Central memory CD4-positive, alpha-beta T cell (primary cell): ENCODE measurements at places on chromosomes 16 and 17.

GRCh38 chr16:67653128-67653788 is 6.8 kb downstream of the ACD start:
- DNase-seq: no peak

DNA sequence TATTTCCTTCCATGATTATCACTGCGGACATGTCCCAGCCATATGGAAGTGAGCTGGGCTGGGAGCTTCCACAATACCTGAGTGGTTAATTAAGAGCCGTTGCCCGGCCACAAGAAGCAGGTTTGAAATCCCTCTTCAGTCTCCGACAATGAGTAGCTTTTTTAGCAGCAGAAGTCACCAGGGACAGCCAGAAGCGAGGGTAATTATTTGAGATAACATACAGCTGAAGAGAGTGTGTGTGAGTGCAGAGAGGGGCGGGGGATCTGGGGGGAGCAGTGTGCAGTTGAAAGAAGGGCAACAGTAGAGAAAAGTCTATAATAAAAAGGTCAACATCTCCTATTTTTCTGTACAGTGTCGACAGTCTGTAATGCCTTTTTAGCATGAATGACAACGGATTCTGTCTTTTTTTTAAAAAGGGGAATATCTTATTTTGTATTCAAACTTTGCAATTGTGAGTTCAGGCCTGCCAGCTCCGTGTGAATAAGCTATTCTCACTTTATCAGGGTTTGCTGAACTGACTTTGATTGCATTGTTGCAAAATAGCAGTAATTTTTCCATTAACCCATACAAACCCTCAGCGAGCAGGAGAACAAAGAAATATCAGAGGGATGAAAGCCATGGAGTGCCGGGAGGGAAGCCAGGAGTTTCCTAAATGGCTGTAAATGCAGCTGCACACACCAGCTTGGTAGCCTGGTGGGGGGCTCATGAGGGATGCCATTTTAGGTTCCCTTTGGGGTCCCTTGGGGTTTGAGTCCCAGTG is 220.3 kb upstream of the IRX3 start:
- DNase-seq: no peak

DNA sequence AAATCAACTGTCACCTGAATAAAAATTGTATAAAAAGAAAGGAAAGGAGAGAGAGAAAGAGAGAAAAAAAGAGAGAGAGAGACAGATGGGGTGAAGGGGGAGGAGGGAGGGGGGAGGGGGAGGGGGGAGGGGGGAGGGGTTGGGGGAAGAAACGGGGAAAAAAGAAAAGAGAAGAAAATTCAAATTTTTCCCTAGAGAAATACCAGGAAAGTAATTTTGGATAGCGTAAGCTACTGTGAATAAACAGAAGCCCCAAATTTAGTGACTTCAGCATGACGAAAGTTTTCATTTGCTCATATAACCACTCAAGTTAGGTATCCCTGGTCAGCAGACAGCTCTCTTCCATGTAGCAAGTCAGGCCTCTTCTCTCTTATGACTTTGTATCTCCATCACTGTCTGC is 289.4 kb upstream of the MYOCD start:
- no peak for DNase-seq

DNA sequence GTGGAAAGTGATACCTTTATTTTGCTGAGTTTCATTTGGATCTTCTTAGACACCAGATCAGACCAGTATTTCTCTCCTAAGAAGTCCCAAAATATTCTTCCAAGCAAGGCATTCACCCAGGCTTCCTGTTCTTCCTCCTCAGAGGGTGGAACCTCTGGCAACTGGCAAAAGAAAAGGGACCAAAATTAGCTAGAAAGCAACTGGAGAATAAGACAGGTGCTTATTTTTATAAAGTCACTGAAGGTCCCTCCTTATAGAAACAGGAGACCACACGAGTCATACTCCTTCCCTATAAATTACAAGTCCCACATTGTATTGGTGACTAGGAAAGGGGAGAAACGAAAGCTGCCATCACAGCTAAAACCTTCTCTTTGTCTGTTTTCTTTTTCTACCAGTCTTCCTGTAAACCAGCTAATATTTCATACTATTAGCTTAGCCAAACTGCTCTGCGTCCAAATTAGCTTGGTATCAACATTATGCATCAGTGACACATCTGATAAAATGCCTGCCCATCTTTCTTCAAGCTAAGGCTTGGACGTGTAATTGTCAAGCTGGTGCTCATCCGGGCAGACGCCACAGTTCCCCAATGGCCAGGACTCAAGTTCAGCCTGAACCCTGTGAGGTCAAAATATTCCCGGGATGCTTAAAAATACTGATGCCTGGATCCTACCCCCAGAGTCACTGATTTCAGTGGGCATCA is 47.5 kb upstream of the ERN1 start:
- DNase-seq: no peak

GRCh38 chr17:59853168-59853918 is 39.4 kb downstream of the TUBD1 start:
- peak; percentile 60 for DNase-seq

DNA sequence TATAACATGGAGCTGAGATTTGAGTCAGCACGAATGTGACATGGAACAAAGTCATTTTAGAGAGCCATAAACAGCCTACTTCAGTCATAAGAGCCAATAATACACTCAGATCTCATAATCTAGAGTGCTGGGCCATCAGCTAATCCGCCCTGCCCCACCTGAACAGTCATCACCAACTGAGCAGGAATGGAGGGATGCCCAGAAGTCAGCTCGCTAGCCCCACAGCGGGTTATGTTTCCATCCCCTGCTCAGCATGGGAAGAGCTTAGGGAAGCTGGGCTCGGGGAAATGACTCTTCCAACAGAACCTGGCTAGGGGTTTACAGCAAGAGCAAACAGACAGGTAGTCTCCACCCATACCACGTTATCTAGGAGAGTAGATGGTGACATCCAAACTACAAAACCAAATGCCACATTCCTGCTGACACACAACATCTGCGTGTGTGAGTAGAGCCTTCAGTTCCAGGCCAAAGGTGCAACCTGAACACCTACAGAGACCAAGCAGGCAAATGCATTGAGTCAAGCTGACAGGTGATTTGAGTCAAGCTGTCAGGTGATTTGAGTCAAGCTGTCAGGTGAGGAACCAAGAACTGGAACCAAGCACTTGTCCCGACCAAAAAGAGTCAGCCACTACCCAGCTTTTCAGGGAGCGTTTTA is 2.0 kb downstream of the TMEM11 start:
- no peak for DNase-seq

DNA sequence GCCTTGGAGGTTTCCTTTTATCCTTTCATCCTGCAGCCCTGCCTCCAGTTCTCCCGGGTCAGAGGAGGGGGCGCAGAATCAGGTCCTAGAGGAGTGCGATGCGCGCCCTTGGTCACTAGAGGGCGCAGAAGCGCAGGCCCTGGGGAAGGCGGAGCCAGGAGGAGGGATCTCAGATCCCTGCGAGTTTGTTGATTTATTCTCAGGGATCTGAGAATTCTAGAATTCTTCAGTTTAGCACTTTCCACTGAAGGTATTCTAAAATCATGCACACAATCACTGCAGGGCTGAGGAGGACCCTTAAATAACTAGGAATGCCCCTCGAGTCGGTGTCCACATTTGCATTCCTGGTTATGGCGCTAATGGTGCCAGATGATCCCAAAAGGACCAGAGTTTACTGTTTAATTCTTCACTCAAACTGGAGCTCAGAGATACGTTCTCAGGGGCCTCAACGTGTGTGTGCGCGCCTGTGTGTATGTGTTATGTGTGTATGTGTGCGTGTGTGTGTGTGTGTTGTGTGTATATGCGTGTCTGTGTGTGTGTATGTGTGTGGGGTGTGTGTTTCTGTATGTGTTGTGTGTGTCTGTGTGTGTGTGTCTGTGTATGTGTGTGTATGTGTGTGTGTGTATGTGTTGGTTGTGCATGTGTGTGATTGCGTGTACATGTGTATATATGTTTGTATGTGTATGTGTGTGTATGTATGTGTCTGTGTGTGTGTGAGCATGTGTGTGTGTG is 6.9 kb upstream of the ELAC2 start:
- peak; percentile 57 for DNase-seq

DNA sequence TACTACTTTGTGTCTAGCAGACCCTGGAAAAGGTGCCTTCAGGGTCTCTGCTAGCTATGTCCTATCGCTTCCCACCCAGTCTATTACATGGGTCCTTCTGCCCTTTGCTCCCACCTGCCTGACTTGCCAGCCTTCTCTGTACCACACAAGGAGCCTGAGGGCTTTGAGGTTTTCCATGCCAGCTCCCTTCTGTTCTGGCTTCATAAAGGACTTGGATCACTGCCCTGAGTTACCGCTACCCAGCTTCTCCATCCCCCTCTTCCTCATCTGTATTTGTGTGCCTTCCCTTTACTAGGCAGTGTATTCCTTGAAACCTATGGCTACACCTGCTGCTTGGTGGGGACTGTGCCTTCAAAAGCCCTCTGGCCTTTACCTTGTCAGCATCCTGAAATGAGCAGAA is 19.6 kb upstream of the LLGL1 start:
- DNase-seq: no peak

DNA sequence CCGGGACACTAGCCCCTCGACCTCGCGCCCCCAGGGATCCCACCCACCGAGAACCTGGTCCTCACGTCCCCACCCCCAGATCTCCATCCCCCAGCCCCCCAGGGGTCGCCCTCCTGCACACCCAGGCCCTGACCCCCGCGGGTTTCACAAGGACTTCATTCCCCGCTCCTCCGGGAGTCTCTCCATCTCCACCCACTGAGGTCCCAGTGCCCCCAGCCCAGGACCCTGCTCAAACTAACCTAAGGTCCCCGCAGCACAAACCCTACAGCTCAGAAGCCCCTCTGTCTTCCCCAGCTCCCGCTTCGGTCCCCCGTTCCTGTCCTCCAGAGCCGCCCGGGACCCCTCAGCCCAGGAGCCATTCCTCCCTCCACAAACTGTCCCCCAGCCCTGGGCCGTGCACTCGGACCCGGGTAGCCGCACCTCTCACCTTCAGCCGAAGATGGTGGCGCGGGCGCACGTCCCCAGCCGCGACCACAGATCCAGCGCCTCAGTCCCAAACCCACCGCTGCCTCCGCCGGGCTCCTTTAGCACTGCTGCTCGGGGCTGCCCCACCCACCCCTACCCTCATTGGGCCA is at the start of gene MYH10:
MYH10 (minus strand) TSS at position 499 of the 575 bp plus-strand sequence. CDS start 7,479 bp downstream, outside the sequence.
- DNase-seq: no peak

DNA sequence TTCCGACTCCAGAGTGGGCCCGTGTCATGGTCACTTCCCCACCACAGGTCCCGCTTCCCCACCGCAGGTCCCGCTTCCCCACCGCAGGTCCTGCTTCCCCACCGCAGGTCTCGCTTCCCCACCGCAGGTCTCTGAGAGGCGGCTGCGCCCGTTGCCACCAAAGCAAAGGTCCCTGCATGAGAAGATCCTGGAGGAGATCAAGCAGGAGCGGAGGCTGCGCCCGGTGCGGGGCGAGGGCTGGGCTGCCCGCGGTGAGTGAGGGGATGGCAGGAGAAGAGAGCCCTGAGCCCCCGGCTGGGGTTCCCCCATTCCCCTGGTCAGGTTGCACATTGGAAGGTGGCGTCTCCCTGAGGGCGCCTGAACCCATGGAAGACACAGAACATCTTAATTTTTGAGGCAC is 17.4 kb upstream of the TCF25 start:
- DNase-seq: no peak

DNA sequence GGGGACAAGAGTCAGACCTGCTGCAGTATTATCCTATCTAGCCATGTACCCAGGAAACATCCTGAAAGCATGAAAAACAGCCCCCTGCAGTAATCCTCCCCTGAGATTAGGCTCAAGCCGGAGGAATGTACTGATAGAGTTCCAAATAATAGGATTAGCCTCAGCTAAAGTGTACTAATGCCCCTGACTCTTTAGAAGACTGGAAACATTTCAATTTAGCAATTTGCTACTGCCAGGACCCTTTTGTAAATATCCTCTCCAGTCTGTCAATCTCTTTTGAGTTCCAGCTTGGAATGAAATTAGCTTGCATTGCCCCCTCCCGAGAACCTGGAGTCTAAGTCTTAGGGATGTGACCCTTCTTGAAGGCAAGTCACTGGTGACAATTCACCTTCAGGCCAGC is 110.8 kb upstream of the DNAH9 start:
- DNase-seq: no peak

DNA sequence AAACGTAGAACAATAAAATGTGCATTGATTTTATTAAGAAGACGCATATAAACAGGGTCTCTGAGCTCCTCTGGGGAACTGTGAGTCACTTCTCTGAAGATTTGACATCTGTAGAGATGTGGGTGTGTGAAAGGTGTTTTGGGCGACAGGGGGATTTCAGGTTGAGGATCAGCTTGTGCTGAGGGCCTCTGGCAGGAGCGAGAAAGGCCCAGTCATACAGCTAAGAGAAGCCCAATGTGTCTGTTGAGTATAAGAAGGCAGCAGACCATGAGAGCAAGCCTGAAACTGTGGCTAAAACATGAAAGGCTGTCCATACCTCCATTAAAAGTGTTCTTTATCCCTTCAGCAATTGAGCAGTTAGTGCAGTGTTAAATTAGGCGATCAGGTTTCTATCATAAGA is 406.5 kb upstream of the MON1B start:
- no peak for DNase-seq

DNA sequence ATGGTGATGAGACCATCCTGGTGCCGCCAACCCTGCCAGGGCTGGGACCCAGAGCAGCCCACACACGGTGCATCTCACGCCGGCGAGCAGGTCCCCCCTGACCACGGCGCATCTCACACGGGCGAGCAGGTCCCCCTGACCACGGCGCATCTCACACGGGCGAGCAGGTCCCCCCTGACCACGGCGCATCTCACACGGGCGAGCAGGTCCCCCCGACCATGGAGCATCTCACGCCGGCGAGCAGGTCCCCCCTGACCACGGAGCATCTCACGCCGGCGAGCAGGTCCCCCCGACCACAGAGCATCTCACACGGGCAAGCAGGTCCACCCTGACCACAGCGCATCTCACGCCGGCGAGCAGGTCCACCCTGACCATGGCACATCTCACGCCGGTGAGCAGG is 59.2 kb downstream of the MRM3 start:
- DNase-seq: no peak

GRCh38 chr17:38867179-38867967 is 2.5 kb upstream of the LASP1 start:
- DNase-seq: peak; percentile 66

DNA sequence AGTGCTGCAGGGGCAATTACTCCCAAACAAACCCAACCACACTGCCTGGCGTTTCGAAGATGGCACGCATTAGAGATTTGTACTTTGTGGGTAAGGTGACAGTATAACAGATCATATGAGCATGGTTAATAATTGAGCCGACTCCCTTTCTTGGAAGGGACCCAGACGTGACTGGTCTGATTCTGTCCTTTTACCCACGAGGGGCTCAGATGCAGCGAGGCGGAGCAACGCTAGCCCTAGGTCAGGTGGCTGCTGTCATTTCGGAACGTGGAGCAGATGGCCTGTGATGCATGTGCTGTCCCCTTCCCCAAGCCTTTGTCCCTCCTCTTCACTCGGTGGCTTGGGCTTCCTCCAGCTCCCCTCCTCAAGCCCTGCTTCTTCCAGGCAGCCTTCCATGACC is 84.2 kb downstream of the SNX29 start:
- DNase-seq: no peak

GRCh38 chr16:89801800-89802199 is 14.6 kb downstream of the FANCA start:
- no peak for DNase-seq
